Endothelial cell (in vitro differentiated cells): ENCODE measurements at places on chromosomes 1 and 21.

DNA sequence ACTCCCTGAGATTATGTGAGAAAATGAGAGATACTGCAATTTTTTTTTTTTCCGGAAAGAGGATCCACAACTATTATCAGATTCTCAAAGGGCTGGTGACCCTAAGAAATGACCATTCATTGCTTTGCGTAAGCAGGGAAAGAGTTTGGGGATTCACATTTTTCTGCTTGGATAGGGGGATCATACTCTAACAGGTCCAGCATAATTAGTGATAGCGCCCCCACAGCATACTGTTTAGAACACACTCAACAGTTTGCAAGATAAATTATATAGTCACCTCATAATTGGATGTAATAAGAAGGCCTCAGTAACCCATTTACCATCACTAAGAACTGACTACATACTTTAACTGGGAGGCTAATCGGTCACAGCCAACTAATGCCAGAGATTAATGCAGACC lies 1.9 kb downstream of the CCT3 start:
- no peak for DNase-seq

DNA sequence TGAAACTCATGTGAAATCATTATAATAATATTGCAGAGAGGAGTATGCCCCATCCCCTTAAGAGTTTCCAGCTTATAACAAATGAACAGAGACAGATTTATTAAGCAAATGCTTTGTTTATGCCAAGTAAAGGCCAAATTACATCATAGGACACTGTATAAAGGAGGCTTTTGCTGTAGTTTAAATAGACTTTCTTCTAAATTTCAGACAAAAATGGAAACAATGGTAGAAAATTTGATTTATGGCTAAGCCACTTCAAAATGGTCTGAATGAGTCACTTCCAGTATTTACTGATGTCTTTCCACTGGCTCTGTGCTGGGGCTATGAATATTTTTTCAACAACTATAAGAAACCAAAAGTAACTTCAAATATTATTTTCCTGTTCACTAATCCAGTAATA lies 81.1 kb upstream of the ST6GALNAC5 start:
- no peak for DNase-seq

GRCh38 chr1:47431534-47431933 lies 6.3 kb upstream of the FOXD2 start:
- no peak for DNase-seq

DNA sequence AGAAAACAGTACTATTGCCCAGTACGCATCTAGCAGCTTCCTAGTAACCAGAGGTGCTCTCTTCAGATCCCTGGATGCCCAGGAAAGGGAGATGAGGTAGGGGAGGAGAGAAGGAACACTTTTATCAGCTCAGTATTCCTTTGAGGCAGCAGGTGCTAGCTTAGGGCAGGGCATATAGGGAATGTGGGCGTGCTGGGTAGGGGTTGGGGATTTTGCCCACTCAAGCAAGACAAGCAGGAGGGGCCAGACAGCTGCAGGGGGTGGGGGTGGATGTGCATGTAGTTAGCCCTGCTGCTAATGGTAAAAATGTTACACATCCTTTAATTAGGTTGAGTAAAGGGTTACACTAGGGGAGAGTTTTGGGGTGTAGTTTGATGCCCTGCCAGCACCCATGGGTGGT lies 18.1 kb upstream of the AVPR1B start:
- DNase-seq, result no peak

DNA sequence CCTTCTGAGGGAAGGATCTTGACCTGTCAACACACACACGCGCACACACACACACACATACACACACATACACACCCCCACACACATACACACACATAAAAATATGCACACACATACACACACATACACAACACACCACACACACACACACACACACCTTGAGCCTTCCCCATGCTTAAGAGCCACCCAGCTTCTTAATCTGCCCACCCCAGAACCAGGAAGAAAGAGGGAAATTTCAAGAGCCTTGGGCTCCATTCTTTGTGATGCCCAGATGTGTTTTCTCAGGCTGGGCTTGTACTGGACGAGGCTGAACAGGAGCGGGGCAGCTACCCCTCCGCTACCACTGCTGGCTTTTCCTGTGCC lies 643.5 kb downstream of the KIF26B start:
- DNase-seq, result no peak

DNA sequence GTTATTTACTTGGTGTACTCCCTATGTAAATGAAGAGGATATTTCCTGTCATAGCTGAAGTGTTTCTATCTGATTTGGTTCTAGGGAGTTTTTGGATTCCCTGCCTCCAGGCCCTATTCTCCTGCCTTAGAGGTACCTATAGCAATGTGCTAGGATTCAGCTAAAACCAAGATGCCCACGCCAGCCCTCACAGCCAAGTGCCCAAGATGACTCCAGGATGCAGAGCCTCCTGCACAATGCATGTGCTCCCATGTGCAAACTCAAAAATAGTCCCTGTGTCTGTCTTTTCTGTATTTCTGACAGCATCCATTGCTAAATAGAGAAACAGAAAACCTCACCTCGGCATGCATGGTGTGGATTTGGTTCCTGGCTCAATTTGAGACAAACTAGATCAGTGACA lies 887 bp upstream of the TARBP1 start:
- no peak for DNase-seq

- DNase-seq, result no peak
These were observed 48.3 kb upstream of the C1orf174 start for GRCh38 chr1:3948344-3948743.

GRCh38 chr1:248670003-248670402 lies 14.7 kb upstream of the OR2T27 start:
- DNase-seq, result no peak

- no peak for DNase-seq
These were observed 850.2 kb upstream of the ADAMTS5 start for GRCh38 chr21:27817074-27817473.

GRCh38 chr1:107727866-107728265 lies 237.1 kb downstream of the VAV3 start:
- DNase-seq, result no peak

- no peak for DNase-seq
These were observed 29.8 kb downstream of the TRPM2 start for GRCh38 chr21:44383216-44383615.

GRCh38 chr1:180936110-180937011 lies 23.7 kb downstream of the KIAA1614 start:
- no peak for DNase-seq

DNA sequence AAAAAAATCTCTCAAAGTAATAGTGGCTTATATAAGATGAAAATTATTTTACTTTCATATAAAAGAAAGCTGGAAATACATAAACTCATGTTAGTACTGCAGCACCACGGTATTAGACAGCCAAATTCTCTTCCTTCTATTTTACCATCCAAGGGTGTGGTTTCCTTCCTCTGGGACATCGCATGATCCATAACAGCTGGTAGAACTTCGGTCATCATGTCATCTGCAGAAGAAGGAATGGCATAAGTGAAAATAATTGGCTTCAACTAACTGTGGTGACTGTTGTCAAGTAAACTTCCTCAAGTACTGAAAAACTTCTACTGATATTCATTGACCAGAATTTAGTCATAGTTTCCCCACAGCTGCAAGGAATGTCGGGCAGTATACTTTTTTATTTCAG lies 28.3 kb upstream of the IFI44L start:
- DNase-seq, result no peak

DNA sequence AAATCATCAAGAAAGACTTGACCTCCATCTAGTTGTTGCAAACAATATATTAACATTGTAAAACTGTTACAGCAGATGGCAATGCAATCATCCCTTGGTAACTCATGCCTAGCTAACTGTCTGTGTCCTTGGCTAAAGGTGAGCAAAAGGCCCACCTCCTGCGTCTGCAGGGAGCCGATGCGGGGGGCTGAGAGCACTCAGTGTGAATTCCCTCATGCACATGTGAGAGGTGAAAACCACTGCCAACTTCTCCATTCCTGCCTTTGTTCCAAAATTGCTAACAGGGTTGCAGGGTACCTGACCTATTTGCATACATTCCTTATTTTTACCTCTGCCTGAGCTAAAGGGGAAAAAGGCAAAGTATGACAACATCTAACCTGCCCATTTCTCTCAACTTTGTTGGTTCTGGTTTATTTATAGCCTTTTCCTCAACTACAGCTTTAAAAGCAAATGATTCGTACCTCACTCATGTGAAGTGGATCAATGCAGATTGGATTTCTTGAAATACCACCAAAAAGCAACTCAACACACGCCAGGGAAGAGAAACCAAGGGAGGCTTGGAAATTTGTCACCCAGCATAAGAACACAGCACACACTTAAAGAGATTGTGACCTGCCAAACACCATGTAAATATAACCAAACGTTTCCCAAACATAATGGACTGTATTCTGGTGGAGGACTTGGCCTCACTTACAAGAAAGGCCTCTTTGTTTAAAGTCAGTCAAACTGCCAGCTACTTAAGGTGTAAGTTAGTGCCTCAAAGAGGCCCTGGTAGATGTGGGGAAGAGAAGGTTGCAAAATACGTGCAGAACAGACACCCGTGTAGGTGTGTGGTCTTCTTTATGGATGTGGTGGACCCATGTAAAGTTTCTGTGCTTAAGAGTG lies 651.0 kb downstream of the SMYD3 start:
- DNase-seq, result no peak

- DNase-seq, result peak; percentile 81
These were observed at the start of gene KCTD3 for GRCh38 chr1:215566556-215567490. KCTD3 (plus strand) TSS chr1:215567304; CDS start chr1:215567686, 382 bp downstream.

DNA sequence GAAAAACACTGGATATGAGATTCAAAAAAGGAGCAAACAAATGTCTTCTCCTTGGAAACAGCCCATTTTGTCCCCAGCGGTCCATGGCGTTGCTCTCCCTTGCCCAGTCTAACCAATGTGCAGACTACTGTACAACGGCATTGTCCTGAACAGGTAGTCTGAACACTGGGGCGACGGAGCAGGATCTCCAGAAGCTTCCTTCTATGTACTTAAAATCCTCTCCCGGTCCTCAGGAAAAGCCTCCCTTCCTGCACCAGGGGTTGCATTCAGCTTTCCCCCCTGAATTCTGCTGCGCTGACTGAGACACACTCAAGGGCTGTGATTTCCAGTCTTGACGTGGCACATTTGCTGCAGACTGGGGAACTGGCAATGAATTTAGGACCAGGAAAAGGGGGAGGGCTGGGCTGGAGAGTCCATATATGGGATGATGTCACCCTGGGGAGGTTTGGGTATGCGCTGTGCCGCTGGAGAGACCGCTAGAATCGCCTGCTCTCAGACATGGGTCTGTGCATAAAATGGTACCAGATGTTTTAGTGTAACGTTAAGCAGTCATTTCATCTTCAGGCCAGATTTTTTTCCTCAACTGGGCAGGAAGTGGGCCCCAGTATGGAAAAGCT lies 275.9 kb upstream of the C1orf105 start:
- DNase-seq, result peak; percentile 21
